NCI-H1048 (cell line): ENCODE measurements at places on chromosomes 6 and 20.

DNA sequence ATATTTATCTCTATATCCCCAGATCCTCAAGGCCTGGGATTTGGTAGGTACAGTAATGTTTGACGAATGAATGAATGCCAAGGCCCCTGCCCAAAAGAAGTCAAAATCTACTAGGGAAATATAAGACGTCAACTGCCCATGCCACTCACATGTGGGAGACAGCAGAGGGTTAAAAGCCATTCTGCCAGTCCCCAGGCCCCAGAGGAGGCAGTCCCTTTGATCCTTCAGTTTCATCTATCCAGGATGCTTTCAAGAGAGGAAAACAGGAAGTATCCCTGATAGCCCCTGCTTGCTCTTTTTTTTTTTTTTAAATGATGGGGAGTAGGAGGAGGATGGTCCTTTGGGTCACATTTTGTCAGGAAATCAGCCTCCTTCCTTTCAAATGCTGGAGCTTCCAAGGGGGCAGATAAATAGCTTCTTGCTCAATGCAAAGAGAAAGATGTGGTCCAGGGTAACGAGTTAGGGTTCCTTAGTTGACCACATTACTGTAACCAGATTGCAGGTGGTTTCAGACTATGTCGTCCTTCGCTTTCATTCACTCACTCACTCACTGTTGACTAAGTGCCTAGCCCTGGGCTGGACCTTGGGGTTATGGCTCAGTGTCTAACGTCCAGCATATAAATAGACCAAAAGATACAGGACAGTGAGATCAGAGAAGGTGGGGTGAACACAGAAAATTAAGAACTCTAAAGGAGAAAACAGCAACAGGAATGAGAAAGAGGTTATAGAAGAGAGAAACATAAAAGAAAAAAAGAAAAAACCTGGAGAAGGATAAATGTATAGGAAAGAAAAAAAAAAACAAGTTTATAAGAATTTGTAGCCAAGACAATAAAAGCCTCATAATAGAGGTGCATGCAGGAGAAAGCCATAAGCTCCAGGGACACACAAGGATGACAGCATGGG lies 64.6 kb upstream of the PIM1 start:
- no peak for DNase-seq

DNA sequence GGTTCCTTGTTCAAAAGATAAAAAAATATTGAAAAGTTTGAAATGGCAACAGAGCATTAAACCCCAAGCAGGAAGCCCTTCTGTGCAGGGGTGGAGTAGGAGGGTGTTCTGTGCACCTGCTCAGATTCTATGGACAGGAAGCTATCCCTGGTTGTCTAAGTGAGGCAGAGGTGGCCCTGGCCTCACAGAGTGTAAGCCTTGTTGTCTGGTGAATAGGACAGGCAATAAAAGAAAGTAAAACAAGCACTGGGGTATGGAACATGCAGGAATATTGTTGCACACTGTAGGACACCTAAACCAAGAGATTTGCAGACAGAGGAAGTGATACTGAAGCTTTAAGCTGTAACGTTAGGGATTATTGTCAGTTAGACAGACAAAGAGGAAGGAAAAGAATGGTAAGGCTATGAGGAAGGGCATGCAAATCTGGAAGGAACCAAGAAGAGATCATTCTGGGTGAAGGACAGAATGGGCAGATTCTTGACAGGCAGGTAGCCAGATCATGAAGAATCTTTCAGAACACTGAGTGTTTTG lies 66.8 kb downstream of the TBC1D7 start:
- no peak for DNase-seq

DNA sequence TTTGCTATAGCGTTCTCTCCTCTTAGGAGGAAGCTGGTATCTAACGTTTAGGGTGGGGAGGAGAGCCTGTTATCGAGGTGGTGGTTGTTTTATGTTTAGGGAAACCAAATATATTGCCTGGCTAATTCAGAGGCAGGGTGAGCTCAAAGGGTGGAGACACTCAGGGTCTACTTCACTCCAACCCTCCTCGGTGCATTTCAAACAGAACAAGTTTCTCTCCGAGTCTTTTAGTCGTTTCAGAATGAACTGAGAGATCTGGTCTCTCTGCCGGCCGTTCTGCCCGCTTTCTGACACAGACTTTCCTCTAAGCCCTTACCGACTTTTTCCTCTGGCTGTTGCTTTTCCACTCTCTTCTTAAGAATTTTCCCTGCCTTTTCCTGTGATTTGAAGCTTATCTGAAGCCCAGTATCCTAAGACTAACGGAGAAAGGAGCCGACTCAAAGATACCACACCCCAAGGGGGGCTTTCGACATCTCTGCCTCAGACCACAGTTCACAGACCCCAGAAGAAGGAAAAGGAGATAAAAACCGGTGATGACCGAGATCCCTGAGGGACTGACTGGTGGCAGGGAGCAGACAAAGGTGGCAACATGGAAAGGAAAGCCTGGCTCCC lies 865 bp downstream of the STK38 start:
- DNase-seq = no peak

DNA sequence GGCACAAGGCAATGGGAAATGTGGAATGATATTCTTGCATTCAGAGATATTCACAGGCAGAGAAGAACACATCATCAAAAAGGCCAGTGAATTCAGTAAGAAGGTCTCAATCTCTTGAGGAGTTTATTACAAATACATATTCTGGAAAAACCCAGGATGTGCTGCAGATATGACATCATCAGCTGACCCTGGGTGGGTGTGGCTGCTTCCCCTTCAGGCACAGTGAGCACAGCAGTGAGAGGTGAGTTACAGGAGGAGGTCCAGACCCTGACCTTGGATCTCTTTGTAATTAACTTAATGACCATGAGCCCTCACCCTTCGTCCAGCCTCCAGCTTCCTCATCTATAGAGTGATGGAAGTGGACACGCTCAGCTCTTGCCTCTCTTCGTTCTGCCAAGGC lies 147.5 kb upstream of the SYNDIG1 start:
- DNase-seq = no peak

DNA sequence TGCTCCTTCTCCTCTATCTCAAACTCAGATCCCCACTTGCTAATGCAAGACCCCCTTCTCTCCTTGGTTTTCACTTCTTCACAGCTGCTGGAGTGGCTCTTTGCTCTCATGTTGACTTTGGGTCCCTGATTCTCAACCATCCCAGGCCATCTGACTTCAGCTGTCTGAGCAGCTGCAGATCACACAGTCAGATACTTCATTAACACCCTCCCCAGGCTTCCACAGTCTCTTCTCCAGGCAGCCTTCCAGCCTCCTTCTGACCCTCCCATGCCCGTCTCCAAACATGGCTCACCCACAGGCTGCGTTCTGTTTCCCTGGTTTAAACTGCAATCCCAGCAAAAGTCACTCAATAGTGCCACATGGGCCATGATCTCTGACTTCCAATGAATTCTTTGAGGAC lies 65.4 kb downstream of the HIVEP2 start:
- DNase-seq = no peak

DNA sequence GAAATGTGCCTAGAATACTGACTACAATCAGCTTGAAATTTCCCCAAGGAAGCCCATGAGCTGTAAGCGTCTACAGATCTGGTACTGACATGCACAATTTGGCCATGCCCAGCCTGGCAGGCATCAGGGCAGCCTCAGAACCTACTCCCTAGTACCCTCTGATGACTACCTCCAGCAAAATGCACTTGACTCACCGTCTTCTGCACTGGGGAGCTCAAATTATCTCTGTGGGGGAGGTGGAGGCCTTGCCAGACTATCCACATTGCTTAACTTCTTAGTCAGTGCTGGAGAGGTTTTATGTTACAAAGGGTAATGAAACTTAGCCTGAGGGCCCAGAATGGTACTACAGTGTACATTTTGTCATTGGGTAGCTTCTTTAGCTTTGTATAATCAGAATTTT lies 126.0 kb upstream of the ADGRF1 start:
- peak; percentile 5 for DNase-seq

GRCh38 chr6:41470331-41471063 lies 75.7 kb upstream of the FOXP4 start:
- no peak for DNase-seq

DNA sequence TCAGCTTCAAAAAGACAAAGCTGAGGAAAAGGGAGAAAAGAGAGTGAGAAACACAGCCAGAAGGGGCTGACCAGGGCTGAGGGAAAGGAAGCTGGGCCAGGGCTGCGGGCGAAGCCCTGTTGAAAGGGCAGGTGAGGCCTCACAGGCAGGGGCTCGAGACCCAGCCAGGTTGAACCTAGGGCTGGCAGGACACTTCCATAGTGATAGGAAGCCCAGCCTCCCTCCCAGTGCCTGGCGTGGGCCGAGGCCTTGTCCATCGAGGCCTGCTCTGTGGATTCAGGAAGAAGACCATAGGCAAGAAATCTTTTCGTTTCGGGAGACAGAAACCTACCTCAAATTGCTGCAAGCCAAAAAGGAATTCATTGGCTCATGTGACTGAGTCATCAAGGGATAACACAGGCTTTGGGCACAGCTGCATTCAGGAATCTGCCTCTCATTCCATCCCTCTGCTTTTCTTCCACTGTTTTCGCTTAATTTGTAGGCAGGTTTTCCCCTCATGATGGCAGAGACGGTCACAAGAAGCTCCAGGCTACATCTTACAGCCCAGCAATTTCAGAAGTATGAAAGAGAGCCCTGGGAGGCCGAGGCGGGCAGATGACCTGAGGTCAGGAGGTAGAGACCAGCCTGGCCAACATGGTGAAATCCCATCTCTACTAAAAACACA lies 311.1 kb upstream of the SULF2 start:
- no peak for DNase-seq

- no peak for DNase-seq
These were observed 4.9 kb downstream of the GPR31 start for GRCh38 chr6:167152862-167153261.

DNA sequence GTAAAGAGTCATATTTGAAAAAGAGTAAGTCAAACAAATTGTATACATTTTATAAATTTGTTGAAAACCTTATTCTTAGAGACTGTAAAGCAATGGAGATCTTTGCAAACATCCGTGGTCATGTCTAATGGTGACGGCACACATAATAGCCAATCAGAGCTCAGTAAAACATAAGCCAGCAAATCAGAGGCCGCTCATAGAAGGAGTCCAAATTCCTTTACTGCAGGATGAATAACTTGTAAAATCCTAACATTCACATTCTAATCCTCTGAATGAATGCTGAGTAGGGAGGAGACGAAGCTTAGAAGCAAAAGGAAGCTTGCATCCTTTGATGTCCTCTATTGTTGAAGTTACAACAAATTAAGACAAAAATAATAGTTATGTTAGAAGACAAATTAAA lies 401.7 kb downstream of the PRKN start:
- no peak for DNase-seq

GRCh38 chr20:61833807-61834610 lies 231.7 kb downstream of the TAF4 start:
- no peak for DNase-seq

DNA sequence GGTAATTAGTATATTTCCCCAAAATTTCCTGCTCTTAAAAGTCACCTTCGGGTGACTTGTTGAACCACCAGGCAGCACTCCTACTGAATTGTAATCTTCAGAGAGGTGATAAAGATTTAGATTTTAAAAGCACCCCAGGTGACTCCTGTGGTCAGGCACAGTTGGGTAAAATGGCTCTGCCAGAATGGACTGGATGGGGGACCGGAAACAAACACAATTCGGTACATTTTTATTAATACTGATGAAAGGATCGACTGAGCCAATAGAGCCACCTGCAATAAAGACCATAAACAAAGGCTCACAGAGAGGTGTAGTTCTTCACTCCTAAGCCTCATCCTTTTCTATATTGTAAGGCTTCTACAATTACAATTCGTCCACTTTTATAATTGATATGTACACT lies 19.6 kb upstream of the FAM83C start:
- no peak for DNase-seq

DNA sequence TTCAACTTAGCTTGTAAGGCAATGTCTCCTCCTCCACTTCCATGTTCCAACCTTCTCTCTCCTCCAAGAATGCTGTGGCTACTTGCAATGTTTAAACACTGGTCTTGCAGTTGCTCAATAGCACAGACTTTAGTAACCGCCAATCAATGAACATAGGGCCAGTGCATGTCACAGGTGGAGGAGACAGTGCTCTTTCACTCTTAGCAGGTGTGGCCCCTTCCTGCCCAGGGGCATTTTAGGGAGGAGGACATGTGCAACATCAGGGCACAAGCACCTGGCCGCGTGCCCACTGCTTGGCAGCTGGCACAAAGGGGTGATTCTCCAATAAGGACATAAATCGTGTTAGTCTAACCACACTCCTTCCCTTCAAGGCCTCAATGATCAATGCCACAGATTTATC lies 41.3 kb downstream of the ADGRF1 start:
- DNase-seq = no peak

GRCh38 chr6:125974214-125974866 lies 12.0 kb upstream of the TRMT11 start:
- no peak for DNase-seq

DNA sequence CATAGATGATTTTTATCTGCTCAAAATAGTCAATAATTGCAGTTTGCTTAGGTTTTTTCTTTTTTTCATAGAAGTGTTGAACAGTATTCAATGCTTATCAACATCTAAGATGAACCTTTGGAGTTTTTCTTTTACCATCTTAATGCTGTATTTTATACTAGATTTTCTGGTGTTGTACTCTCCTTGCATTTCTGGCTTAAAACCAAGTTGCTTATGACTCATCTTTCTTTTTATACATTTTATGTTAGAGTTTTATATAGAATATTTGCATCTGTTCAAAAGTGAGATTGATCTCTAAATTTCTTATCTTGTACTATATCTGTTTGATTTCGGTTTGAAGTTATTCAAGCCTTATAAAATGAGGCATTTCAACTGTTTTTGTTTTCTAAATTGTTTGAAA lies 232.5 kb downstream of the RFPL4B start:
- DNase-seq = no peak

DNA sequence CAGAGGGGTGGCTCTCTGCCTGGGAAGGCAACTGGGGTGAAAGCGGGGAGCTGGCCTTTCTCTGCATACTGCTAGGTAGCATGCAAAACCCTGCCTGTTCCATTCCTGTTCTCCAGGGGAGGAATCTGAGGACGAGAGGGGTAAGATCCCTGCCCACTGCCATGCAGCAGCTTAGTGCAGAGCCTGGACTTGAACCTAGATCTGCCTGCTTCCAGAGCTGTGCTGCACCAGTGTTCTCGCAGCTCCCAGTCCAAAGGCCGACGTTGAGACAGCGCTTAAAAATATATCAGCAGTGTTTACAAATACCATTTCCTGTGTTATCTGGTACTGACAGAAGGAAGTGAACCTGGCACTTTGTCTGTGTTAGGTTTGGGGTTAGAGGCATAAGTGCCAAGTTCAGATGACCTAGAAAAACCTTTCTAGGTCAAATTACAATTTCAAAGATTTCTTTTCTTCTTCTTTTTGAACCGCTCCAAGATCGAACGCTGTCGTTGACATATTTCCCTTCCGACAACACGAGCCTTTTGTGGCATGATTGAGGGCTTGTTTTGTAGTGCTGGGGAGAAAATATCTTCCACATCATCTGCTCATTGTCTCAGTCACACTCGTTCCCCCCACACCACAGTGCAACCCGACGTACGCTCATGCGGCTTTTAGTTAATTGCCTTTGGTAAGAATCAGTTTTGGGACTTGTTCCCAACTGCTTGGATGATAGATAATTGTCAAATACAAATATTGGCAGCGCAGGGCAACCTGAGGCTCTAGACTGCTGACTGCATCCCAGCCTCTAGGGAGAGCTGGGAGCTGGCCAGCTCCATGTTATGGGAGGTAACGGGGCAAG lies 44.6 kb downstream of the TOX2 start:
- DNase-seq = no peak
